Skin of body (tissue), 3 donors: ENCODE measurements at places on chromosomes 4 and X. TPM values are rescaled to one million over a fixed set of nuclear protein-coding genes. Genes with fewer than 3 reads are reported as not detected.

GRCh38 chr4:25954293-25954904 lies 40.4 kb downstream of the SMIM20 start:
- DNase-seq: no peak

DNA sequence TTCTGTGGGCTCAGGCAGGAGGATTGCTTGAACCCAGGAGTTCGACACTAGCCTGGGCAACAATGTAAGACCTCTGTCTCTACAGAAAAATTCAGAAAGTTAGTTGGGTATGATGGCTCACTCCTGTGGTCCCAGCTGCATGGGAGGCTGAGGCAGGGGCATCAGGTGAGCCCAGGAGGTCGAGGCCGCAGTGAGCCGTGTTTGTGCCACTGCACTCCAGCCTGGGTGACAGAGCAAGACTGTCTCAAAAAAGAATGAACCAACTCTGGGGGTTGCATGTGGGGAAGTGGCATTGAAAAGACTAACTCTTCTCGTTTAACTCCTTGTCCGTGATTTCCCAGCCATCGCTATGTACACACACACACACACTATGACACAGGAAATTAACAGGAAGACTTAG lies 26.9 kb downstream of the ENOPH1 start:
- DNase-seq: no peak

GRCh38 chrX:139078342-139078741 lies 366.8 kb upstream of the FGF13 start:
- no peak for DNase-seq

Gene TMEM154
- total RNA-seq: 15.0 TPM
